ENCODE measurements at places on chromosomes 16 and 17.

DNA sequence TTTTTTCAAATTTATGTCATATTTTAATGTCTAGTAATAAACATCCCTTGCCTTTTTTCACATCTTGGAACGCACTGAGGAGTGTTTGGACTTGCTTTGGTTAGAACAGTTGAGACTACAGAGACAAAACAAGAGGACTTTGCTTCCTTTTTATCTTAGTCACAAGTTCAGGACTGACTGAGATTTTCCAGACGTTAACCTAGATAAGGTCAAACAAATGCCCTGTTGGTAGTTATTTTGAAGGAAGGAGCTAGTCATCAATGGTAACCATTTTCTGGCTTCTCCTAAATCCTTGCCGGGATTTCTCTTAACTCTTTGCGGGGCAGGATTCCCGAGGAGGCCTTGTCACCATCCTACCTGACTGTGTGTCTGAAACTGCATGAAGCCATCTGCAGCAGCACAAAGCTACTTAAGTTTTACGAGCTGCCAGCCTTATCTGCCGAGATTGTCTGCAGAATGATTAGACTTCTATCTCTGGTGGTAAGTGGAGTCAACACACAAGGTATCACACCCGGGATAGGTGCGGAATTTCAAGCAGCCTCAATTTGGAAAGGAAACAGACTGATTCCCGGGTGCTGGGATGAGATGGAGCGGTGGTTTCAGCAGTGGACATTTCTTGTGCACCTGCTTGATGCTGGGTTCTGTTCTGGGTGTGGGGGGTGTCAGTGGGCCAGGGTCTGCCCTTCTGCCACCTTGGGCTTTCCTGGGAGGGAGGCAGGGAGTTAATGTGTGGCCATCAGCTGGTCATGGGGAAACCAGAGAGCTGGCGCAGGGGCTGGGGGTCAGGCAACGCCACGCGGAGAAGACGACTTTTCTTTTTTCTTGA is 48.3 kb downstream of the RNF213 start:
- DNase-seq = peak; percentile 18

DNA sequence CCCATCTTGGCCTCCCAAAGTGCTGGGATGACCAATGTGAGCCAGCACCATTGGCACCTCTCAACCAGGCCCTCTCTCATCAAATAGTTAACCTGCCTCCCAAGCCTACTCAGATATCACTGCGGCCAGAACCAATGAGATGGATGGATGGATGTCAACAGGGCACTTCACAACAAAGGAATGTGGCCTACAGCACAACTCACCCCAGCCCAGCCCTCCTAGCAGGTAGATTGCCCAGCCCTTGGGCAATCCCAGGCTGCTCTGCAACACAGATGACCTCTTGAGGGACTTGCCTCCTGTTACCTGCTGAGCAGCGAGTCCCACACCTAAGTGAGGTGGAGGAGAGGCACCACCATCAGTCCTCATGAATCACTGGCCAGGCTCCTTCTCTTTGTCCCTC is 22.6 kb upstream of the KIFC3 start:
- DNase-seq = no peak

DNA sequence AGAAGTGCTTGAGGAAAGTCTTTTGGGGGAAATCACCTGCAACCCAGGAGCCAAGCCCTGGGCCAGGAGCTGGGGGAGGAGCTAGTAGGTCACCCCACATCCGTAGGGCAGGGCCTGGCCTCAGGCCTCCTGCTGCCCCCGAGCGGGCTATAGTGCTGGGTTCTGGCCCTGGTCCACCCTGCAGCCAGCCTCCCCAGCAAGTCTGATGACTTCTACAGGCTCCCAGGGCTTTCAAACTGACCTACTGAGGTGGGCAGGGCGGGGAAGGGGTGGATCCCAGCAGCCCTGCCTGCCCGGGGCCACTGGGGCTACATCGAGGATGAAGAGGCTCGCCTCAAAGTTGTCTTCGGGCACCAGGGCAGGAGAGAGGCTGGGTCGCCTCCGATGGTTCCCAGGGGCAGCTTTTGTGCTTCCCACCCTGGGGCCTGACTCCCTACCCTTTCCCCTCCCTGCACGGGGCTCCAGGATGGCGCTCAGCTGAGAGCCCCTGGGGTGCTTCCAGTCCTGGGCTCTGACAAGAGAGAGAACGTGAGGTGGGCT is 5.0 kb downstream of the CENPX start:
- no peak for DNase-seq

GRCh38 chr16:23359092-23359760 is 57.1 kb downstream of the SCNN1B start:
- no peak for DNase-seq

DNA sequence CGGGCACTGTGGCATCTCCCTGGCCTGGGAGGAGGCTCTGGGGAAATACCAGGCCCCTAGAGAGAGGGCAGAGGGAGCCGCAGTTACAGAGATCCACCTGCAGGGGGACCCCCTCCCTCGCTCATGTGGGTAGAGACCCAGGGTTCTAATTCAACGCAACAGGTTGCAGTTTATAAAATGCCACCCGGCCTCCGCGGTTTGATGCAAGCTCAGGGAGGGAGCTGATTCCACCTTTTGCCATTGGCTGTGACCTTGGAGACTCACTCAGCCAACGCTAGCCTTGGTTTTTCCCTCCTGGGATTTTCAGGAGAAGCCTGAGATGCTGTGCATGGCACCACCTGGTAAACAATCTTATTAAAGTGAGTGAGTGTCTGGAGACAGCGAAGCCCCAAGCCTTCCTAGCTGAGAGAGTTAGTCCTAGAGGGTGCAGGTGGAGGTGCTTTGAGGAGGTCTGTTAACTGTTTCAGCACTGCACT is 12.1 kb downstream of the TTLL6 start:
- DNase-seq = peak; percentile 46

DNA sequence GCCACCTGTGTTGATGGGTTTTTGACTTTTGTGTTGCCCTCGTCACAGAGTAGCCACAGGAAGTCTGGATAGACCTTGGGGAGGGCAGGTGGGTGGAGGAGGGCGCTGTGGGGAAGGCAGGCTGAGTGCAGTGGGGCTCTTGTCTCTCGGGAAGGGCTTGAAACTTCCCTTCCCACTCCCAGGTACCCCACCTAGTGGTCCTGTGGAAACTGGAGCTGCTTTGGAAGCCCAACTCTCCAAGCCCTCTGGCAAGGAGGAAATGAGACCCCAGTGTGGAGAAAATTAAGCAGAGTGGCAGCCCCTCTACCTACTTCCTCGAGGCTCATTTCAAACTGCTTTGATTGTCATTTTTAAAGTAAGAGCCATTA is 9.2 kb downstream of the CA5A start:
- no peak for DNase-seq

DNA sequence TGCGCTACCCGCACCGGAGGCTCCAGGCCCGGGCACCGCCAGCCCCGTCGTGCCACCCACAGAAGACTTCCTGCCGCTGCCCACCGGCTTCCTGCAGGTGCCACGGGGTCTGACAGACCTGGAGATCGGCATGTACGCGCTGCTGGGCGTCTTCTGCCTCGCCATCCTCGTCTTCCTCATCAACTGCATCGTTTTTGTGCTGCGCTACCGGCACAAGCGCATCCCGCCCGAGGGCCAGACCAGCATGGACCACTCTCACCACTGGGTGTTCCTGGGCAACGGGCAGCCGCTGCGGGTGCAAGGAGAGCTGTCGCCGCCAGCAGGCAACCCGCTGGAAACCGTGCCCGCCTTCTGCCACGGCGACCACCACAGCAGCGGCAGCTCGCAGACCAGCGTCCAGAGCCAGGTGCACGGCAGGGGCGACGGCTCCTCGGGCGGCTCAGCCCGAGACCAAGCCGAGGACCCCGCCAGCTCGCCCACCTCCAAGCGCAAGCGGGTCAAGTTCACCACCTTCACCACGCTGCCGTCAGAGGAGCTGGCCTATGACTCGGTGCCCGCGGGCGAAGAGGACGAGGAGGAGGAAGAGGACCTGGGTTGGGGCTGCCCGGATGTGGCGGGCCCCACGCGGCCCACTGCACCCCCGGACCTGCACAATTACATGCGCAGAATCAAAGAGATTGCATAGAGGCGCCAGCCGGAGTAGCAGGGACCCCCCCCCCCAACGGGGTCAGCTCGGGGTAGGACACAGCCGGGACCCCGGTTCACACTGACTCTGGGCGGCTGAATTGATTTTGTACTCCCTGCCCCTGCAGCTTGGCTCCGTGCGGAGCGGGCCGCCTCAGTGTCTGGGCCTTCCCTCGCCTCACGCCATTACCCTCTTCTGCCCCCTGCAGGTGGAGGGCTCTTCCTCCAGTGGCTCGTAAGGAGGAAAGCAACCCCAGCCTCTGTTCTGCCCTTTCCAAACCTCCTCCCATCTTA is 58.5 kb downstream of the TMEM132E start:
- DNase-seq = peak; percentile 69

Data from umbilical cord (tissue), 2 donors.